ENCODE measurements at places on chromosomes 13 and 19.

GRCh38 chr13:92460479-92460878 lies 766.1 kb upstream of the GPC6 start:
- DNase-seq = no peak

DNA sequence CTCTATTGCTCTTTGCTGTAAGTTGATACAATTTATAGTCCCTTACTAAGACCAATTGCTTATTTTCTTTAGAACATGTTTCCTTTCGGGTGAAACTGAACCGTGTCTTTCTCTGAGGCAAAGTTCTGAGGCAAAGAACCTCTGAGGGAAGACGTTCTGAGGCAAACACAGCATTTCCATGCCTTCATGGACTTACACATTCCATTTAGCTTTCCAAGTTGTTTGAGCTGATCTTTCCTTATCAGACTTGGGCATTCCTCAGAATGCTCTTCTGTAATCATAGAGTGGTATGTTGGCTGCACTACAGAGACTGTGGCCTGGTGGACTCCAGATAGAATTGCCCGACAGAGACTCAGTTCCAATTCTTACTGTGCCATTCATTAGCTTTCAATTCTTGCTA lies 579.1 kb downstream of the KCTD12 start:
- DNase-seq = no peak

DNA sequence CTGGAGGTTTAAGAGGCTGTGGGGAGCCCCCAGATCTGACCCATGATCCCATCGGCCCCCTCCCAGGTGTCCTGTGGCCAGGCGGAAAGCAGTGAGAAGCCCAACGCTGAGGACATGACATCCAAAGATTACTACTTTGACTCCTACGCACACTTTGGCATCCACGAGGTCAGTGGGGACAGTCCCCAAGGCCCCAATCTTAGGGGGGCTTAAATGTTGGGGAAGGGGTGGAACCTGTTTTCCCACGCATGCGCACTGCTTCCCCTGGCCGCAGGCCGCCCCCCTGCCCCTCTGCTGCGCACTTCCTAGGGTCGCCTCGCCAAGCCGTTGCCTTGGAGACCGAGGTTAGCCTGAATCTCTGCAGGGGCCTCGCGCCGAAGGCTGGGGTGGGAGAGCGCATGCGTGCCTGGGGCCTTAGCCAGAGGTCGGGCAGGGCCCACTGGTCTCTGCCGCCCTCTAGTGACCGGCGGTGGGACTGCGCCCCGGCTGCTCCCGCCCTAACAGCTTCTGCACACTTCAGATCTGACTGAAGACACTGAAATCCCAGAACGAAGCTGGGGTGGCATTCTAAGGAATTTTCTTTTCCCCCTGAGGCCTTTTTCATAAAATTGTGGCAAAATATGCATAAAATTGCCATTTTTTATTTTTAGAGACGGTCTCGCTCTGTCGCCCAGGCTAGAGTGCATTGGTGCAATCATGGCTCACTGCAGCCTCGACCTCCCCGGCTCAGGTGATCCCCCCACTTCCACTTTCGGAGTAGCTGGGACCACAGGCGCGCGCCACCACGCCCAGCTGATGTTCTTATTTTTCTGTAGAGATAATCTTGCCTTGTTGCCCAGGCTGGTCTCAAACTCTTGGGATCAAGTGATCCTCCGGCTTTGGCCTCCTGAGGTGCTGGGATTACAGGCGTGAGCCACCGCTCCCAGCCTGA lies 3.6 kb downstream of the PRMT1 start:
- peak; percentile 64 for DNase-seq

- DNase-seq = peak; percentile 46
Observed at GRCh38 chr19:28171983-28172382, 1041.0 kb downstream of the UQCRFS1 start.

DNA sequence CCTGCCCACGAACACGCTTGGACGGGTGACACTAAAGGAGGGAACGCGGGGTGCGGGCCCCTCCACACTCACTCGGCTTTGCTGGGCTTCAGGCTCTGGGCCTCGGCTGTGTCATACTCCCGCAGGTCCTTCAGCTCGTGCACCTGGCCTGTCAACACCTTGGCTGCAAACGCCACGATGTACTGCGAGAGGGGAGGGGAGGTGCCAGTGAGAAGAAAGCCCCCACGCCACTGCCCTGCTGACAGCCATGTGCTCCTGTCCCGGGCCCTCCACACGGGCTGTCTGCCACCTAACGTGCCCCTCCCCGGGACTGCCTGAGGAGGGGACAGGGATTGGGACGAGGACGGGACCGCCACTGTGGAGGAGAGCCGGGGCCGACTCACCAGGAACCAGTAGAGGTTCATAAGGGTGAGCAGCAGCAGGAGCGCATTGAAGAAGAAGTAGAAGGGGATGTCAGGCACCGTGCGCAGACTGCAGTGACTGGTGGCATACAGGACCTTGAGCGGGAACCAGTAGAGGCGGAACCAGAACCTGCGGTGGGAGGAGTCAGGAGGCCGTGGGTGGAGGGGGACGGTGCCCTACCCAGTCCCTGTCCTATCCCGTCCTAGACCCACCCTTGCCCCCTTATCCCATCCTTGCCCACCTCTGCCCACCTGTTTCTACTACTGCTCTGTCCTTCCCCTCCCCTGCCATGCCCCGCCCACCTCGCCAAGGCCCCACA lies 16.9 kb downstream of the CERS1 start:
- no peak for DNase-seq

- DNase-seq = no peak
Observed at GRCh38 chr13:72805676-72806346, 23.9 kb downstream of the PIBF1 start.

GRCh38 chr13:93881411-93881810 lies 598.1 kb downstream of the DCT start:
- DNase-seq = no peak

- no peak for DNase-seq
Observed at GRCh38 chr13:111950697-111951096, 116.3 kb upstream of the SOX1 start.

GRCh38 chr13:57946361-57946760 lies 314.8 kb downstream of the PCDH17 start:
- no peak for DNase-seq

DNA sequence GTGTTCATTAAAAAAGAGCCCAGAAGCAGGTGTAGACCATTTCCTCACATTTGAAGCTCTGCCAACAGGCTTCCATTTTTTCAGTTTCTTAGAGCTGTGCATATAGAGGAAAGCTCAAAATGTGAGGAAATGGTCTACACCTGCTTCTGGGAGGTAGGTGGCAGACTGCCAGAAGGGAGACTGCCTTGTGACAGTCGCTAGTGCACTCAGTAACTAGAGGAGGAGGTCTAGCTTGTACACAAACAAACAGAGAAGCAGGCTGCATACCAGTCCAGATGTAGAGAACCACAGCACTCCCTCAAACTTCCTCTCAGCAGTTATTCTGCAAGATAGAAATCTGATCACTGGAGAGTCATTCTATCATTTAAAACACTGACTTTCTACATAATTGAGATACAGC lies 800.2 kb downstream of the EFNB2 start:
- peak; percentile 36 for DNase-seq

Measured in renal cortical epithelial cell (primary cell).